ENCODE measurements at places on chromosomes 16 and 17. TPM values are rescaled to one million over a fixed set of nuclear protein-coding genes. Genes with fewer than 3 reads are reported as not detected.

DNA sequence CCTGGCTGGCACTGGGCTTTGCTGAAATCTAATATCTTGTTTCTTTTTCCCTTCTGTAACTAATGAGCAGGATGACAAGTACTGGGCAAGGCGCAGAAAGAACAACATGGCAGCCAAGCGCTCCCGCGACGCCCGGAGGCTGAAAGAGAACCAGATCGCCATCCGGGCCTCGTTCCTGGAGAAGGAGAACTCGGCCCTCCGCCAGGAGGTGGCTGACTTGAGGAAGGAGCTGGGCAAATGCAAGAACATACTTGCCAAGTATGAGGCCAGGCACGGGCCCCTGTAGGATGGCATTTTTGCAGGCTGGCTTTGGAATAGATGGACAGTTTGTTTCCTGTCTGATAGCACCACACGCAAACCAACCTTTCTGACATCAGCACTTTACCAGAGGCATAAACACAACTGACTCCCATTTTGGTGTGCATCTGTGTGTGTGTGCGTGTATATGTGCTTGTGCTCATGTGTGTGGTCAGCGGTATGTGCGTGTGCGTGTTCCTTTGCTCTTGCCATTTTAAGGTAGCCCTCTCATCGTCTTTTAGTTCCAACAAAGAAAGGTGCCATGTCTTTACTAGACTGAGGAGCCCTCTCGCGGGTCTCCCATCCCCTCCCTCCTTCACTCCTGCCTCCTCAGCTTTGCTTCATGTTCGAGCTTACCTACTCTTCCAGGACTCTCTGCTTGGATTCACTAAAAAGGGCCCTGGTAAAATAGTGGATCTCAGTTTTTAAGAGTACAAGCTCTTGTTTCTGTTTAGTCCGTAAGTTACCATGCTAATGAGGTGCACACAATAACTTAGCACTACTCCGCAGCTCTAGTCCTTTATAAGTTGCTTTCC is 56.0 kb downstream of the HLF start:
- DNase-seq: no peak

DNA sequence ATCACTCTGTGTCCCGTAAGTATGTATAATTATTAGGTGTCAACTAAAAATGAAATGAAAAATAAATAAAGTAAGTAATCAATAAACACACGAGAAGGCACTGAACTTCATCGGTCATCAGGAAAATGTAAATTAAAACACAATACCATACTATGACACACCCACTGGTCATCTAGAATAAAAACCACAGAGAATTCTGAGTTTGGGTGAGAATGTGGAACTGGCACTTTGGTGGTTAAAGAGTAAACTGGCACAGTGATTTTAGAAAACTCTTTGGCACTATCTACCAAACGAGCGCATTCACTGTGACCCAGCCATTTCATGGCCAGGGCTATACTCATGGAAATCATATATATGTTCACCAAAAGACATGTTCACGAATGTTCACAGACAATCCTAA is 98.2 kb downstream of the HS3ST3A1 start:
- DNase-seq: no peak

DNA sequence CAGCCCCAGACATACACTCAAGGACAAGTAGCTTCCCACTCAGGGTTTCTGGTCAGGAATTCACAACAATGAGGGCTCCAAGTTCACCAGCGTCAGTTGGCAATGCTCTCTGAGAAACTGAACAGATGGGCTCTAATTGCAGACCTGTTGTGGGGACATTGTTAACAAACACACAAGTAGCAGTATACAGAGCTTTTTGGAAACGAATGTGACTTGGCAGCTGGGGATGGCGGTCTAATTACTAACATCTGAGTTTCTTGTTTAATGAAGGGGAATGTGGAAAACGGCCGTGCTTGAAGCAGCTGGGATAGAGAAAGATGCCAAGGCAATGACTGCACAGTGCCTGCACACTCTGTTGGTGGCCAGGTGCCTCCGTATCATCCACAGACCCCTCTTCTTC is 316.1 kb upstream of the IRX3 start:
- no peak for DNase-seq

Gene CCDC78
- 3.9 TPM for total RNA-seq

Gene KRT12
- total RNA-seq: not detected
